NCI-H526 treated with DMSO at 0.1 percent for 48 hours (cell line): ENCODE measurements at places on chromosomes 13 and 19.

GRCh38 chr13:46097015-46097414 lies 7.8 kb downstream of the CPB2 start:
- DNase-seq: no peak

DNA sequence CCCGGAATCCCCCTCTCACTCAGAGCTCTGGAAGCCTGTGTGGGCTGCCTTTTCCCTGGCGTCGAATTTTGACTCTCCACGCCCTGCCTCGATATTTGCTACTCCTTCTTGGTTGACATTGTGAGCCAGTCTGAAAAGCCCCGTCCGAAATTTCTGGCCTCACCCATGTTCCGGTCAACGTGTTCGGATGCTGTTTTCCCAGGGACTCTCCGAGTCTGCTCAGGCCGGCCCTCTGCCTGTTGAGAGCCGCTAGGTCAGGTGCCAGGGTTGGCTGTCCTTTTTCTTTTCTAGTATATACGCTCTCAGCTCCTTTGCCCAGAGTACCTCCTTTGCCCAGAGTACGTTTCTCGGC lies 6.8 kb upstream of the DGKH start:
- DNase-seq: peak; percentile 47

- DNase-seq: no peak
These were observed at the start of gene PCDH9 for GRCh38 chr13:67229481-67230403. Gene PCDH9, minus strand, starts transcription at chr13:67230336. Its CDS starts 1,896 bp downstream, at chr13:67228440.

DNA sequence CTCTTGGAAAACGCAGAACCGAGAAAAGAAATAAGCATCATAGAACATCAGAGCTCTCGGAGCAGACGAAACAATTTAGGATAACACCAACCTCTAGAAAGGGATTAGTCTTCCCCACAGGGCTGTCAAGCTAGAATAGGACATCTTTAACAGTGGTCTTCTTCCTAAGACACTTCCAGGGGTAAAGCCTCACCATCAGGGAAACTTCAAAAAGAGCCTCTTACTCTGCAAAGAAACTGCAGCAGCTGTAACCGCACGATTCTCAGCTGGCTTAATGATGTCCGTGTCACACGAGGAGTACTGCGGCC lies 642 bp downstream of the ZNF571 start:
- no peak for DNase-seq

GRCh38 chr19:46786236-46787039 lies 2.0 kb downstream of the SLC1A5 start:
- DNase-seq: peak; percentile 41

DNA sequence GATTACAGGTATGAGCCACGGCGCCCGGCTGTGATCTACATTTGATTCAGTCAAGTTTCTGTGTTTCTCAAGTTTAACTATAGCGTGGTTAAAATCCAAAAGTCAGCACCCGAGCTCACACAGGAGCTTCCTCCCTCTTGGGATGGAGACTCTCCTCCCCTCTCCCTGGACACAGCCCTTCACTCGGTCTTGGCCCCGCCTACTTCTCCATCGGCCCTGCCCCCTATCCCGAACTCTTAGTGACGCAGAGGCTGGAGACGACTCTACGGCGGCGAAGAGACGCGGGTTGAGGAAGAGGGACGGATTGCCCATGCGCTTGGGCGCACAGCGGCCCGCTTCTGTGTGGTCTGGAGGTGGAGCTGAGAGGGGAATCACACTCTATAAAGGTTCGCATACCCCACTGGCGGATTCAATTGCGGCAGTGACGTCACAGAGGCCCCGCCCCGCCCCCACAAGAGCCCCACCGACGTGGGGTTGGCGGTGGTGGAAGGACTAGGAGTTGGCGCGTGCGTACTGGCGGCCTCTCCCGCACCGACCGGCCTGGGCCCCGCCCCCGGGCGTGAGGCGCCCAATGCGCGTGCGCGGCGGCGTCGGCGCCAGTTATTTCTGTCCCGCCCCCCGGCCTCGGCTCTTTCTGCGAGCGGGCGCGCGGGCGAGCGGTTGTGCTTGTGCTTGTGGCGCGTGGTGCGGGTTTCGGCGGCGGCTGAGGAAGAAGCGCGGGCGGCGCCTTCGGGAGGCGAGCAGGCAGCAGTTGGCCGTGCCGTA lies at the start of gene TRIM28:
Gene TRIM28 (plus strand): TSS at position 239 of the 765 bp plus-strand sequence. CDS start 694 bp downstream, outside the sequence.
- no peak for DNase-seq

- no peak for DNase-seq
These were observed 2.4 kb downstream of the TCF3 start for GRCh38 chr19:1649706-1650649.

- no peak for DNase-seq
These were observed 4.0 kb downstream of the MKNK2 start for GRCh38 chr19:2047076-2047448.

DNA sequence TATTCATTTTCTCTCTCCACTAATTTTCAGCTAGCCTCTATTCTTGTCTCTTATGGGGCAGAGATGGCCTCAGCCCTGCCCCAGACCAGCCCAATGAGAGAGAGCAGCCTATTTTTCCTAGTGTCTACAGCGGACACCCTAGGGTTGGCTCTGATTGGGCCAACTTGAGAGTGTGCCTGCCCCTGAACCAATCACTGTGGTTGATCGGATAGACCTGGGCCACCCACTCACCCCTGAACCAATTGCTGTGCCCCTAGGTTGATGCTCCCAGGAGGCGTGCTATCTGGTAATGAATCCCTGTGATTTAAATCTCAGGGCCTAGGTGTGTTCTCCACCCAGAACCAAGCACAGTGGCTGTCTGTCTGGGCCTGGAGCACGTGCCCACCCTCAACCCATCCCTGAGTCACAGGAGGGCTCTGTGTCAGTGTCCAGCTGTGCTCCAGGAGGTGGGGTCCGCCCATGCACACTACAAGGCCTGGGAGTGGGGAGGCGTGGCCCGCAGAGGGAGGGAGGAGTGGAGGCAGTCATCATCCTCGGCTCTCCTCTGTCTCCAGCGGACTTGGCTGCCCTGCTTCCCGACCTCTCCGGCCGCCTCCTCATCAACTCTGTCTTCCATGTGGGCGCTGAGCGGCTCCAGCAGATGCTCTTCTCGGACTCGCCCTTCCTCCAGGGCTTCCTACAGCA lies 14.9 kb upstream of the SCN1B start:
- no peak for DNase-seq

GRCh38 chr19:31406106-31406505 lies 56.9 kb upstream of the TSHZ3 start:
- DNase-seq: no peak

GRCh38 chr13:80011448-80012212 lies 329.3 kb downstream of the SPRY2 start:
- no peak for DNase-seq

- no peak for DNase-seq
These were observed 17.2 kb downstream of the CRTC1 start for GRCh38 chr19:18700501-18701249.

DNA sequence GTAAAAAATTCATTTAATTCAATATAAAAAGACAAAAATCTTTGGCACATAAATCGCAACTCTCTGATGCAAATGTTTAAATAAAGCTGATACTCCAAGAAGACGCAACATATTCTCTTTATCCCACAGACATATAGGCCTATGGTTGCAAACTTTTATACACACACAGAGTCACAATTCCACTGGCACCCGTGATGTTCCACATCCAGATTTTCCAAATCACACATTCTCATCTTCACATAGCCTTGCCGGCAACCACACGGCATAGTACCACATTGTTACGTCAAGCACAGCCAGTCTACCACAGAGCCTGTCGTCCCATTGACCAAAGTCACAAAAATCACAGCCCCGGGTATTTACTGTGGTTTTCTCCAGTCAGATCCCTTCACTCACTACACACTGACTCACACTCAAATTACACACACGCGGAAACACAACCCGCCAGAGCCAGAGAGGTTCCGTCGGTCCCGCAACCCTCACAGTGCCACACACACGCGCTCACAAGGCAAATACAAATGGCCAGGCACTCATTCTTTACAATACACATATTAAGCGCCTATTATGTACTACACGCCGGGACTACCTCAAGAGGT lies 546 bp upstream of the ZNF546 start:
- DNase-seq: no peak

DNA sequence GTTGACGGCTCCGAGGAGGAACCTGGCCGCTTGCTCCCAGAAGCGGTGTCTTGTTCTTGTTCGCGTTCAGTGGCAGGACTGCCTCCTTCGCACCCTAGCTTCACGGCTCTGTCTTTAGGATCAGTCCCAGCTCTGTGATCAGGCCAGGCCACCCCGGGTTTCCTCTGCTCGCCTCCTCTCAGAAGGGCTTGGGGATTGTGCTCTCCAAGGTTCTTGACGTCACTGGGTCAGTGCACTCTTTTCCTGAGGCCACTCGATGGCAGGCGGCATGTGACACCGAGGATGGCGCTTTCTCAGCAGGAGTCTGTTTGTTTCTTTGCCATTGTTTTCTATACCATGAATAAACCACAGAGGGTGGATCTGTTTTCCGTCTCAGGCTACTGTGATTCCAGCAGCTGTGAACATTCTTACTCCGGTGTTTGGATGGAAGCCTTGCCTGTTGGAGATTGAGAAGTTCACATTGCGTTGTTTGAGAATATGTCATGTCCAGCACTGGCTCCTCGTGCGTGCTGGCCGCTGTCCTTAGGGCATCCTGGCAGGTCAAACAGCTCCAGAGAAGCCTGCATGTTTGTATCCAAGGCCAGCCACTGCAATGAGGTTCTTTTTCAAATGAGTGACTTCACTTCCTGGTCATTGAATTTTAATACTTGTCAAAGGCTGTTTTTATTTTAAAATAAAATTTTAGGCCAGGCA lies 44.5 kb downstream of the SLC7A9 start:
- no peak for DNase-seq

DNA sequence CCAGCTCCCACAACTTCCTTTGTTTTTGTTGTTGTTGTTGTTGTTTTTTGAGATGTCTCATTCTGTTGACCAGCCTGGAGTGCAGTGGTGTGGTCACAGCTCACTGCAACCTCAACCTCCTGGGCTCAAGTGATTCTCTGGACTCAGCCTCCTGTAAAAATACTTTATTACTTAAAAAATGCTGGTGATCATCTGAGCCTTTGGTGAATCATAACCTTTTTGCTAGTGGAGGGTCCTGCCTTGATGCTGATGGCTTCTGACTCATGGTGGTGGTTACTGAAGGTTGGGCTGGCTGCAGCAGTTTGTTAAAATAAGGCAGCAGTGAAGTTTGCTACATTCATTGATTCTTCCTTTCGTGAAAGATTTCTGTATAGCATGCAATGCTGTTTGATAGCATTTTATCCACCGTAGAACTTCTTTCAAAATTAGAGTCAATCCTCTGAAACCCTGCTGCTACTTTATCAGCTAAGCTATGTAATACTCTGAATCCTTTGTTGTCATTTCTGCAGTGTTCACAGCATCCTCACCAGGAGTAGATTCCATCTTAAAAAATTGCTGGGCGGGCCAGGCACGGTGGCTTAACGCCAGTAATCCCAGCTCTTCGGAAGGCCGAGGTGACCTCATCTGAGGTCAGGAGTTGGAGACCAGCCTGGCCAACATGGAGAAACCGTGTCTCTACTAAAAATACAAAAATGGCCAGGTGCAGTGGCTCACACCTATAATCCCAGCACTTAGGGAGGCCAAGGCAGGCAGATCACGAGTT lies 18.0 kb downstream of the ARHGAP35 start:
- no peak for DNase-seq

GRCh38 chr19:4977299-4978174 lies 8.6 kb downstream of the KDM4B start:
- no peak for DNase-seq

GRCh38 chr13:109135018-109135417 lies 505.6 kb downstream of the MYO16 start:
- DNase-seq: no peak

DNA sequence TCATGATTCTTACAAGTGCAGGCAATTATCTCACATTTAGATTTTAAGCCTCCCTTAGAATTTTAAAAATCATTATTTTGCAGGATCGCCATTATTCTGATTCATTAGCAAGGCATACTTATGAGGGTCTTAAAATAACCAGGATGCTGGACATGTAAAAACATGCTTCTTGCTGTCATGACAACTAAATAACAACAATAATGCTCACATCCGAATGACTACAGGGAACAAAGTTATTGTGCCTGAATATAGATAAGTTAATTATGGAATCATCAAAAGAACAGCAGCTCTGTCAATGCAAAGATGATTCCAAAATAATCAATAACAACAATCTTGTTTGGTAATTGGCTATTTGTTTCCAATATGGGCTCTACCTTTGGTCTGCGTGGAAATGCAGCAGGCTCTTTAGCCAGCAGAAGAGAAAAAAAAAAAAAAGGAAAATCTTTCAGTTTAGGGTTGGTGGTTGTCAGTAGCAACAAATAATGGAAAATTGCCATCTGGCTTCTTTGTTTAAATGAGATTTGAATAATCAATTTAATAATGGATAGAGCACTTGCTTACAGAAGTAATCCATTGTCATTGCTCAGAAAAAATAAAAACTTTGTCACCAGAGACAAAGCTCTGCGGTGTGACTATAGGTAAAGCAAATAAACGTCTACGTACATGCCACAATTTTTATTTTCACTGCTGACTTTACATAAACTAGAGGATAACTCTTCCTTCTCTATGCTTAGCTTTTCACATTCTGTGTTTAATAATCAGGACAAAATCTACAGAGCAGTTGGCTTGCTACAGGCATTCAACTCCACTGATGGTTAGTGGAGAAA lies 468.9 kb upstream of the TSHZ3 start:
- DNase-seq: no peak

DNA sequence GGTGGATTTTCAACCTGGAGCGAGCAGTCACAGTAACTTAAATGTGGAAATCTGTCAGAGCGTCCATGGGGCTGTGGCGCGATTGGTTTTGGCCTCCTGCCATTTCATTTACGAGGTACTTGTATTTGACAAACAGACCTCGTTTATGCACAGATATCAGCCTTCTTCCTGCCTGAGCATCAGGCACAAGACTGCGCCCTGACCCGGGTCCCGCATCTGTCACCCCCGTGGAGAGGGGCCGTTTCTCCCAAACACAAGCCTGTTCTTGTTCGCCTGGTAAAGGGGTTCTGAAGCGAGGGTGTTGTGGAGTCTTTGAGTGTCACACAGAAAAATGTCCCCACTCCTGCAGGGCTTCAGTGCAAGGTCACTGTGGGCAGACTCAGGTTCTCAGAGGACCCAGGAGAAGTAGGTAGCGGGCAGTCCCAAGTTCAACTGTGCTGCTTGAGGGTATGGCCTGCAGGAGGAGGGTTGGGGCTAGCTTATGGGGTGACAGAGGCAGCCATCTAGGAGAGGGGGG lies 202.3 kb downstream of the URI1 start:
- DNase-seq: no peak

DNA sequence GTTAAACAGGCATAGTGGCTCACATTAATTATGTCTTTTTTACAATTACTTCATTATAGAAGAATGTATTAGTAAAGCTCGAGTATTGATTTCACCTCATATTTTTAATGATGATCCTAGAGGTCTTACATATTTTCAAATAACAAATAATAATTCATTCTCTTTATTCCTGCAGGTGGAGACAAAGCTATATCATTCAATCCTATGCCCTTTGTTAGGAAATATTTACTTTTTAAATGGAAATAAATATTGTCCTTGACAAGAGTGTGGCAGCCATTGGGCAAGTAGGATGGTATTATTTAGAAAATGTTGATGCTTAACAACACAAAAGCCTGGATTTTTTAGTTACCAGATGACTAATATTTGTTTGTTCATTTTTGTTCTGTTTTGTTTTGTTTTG lies 127.6 kb downstream of the COG6 start:
- no peak for DNase-seq
